Activated CD8-positive, alpha-beta memory T cell treated with anti-CD3 and anti-CD28 coated beads, Interleukin-2, amount 10 ng/mL, durations not matched to agents 7 days and 5 days (primary cell): ENCODE measurements at places on chromosomes 1 and 21.

DNA sequence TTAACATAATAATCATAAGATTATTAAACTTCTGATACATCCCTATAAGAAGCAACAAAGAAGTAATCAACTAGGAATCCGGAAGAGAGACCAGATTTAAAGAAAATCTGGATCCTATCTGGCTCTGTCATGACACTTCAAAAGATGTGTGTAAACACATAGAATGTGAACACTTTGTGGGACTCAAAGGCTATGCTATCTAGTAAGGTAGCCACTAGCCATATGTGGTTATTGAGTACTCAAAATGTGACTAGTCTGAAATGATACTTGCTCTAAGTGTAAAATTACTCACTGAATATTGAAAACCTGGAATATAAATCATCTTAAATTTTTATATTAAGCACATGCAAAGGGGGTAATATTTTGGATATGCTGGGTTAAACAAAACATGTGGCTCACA is 8.7 kb downstream of the FUBP1 start:
- DNase-seq, result no peak

GRCh38 chr1:241636291-241636690 is 3.9 kb downstream of the CHML start:
- DNase-seq, result no peak

- no peak for DNase-seq
These were observed 7.1 kb downstream of the GLIS1 start for GRCh38 chr1:53731779-53732305.

- DNase-seq, result no peak
These were observed 529 bp upstream of the MARCKSL1 start for GRCh38 chr1:32336591-32336932.

GRCh38 chr1:54372978-54373377 is 33.2 kb downstream of the SSBP3 start:
- DNase-seq, result no peak

DNA sequence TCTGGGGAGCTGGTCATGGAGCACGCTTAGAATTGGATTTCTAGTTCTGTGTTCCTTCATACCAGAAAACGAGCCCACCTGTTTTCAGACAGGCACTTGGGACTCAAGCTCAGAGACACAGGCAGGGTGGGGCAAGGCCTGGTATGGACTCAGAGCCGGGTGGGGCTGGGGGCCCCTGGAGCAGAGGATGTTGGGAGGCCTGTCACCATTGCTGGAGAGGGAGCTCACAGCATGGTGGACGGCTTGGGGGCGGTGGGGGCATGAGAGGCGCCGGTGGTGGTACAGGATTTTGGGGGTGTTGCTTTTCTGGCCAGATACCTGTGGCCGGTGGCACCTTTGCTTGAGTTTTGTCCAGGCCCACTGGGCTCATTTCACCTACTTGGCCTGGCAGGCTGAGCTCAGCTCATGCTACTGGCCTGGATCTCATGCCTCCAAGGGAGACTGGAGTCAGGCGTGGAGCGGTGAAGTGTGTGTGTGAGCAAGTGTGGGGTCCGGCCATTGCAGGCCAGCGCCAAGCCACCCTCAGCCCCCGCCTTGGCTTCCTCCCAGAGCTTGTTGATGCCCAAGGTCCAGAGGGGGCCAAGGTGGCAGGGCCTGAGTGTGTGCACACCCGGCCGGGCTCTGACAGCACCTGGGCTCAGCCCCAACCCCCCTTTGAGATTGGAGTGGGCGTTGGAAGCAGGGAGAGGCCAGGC is 8.7 kb downstream of the SLX9 start:
- no peak for DNase-seq

DNA sequence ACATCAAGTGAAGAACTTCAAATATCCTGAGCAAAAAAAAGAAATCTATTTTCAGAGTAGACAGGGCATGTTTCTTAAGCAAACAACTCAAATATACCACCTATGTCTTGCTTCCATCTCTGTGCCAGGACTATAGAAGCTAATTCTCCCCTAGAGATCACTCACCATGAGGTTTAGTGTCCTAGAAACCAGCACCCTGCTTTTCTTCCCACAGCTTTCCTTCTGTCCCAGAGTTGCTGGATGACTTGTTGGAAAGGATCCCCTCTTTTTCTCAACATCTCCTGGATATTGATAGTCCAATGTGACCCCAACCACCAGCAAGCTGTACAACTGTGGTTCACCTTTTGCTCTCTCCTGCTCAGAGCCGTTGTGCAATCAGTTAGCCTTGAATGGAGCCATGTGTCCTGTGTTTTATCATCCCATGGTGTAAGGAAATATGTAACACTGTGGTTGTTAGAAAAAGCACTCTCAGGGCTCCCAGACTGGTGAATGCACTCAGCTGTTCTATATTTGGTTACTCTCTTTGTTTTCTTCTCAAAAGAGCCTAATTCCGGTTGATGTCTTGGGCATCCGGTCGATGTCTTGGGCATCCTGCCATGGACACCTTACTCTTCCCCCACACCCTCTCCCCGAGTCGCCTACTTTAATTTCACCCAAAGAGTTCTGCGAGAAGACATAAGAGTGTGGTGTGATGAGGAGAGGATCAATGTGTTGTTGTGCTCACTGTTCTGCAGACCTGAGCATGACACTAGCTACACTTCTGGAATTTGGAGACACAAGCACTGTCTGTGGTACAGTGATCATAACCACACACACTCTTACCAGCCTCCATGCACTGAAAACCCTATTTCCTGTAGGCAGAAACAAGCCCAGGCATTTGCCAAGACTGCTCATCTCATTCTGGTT is 1.7 kb downstream of the TNFSF4 start:
- DNase-seq, result peak; percentile 57

- no peak for DNase-seq
These were observed 6.0 kb downstream of the FNBP1L start for GRCh38 chr1:93453911-93454310.

- DNase-seq, result no peak
These were observed 114.8 kb downstream of the HMCN1 start for GRCh38 chr1:185849014-185849413.

DNA sequence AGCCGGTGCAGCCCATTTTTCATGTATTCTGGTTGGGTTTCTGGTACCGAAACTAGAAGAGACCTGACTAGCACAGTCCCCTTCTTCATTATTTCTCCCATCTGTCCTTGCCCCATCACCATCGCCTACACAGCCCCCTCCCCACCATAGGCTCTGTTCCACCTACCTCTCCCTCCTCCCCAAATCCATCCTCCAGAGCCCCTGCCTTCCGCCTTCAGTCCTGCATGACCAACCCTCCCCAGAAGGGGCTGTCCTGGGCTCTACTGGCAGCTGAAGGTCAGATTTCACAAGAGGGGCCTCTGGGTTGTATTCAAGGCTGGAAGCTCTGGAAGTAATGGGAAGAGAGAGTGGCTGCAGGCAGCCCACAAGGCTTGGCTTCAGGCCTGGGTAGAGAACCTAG is 55.2 kb downstream of the SDC3 start:
- DNase-seq, result no peak

DNA sequence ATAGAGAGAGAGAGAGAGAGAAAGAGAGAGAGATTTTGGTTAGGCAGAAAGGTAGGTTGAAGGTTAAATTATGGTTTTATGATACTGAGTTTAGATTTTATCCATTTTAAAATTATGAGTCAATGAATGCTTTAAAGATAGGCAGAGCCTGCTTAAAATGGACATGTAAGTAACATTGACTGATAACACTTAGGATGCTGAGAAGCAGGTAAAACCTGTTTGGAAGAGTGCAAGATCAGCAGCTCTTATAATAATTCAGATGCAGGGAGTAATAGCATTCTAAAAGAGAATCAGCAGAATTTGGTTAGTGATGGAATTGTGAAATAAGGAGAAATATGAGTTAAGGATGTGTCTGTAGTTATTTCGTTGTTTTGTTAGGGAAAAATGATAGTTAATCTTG is 446.6 kb downstream of the PLA2G4A start:
- DNase-seq, result no peak

GRCh38 chr1:234853906-234854644 is 244.1 kb upstream of the IRF2BP2 start:
- no peak for DNase-seq

DNA sequence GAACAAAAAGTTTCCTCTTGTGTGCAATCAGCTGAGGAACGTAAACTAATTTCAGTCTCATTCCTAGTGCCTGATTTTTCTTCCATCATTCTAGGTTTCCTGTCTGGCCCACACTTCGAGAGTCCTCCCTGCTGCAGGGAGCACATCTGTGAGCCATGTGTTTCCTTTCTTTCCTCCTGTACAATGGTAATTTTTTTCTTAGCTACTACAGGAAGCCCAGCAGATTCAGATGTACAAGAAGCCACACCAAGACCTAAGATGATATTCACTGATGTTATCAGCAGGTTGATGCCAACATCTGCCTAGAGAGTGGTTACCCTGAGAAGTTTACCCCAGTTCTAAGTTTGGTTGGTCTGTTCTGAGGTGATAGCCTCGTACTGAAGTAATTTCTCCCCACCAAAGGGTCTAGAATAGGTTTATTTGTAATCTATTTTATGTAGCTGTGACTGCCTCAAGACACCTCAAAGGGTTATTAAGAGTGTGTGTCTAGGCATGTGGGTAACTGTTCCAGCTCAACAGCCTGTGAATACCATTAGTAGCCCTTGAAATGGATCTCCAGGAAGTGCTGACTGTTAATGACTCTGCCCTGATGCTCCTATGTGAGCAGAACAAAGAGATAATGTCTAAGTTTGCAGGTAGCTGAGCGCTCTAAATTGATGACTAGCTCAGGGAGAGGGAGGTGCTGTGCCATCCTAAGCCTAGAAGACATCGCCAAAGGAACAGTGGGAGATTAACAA is 31.7 kb upstream of the CLDN14 start:
- no peak for DNase-seq

DNA sequence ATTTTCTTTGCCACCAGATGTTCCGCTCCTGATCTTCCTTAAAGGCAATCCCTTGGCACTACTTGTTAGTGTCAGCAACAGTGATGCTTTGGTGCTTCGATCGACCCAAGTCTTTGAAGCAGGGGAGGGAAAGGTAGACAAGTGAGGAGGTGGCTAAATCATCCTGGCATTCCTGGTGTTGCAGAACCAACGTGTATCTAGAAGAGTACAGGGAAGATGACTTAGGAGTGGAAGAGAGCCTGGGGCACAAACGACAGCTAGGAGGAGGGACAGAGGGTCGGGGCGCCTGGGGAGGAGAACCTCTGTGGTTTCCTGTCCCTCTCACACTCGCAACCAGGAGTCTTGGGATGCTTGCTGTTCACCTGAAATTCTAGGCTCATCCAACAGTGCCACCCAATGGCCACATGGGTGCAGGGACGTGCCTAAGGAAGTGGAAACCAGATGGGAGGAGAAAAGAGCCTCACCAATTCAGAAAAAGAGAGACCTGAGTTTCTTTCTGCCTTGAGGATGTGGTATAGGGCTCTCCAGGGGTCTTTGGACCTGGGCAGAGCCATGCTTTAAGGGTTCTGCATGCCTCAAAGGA is 9.5 kb upstream of the KCNA2 start:
- DNase-seq, result peak; percentile 81

DNA sequence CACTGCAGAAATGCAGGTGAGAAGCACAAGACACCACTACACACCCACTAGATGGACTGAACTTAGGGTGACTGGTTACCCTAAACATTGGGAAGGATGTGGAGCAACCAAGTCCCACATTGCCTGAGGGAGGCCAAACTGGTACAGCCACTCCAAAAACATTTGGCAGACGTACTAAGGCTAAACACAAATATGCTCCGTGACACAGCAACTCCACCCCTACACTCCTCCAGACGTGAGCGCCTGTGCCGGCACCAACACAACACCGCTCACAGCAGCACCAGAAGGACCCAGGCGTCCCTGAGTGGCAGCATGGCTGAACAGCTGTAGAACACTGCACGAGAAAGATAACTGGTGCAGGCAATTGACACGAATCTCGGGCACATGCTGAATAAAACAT is 14.7 kb downstream of the PTTG1IP start:
- no peak for DNase-seq

- no peak for DNase-seq
These were observed 152.3 kb downstream of the FCRL5 start for GRCh38 chr1:157399984-157400382.

DNA sequence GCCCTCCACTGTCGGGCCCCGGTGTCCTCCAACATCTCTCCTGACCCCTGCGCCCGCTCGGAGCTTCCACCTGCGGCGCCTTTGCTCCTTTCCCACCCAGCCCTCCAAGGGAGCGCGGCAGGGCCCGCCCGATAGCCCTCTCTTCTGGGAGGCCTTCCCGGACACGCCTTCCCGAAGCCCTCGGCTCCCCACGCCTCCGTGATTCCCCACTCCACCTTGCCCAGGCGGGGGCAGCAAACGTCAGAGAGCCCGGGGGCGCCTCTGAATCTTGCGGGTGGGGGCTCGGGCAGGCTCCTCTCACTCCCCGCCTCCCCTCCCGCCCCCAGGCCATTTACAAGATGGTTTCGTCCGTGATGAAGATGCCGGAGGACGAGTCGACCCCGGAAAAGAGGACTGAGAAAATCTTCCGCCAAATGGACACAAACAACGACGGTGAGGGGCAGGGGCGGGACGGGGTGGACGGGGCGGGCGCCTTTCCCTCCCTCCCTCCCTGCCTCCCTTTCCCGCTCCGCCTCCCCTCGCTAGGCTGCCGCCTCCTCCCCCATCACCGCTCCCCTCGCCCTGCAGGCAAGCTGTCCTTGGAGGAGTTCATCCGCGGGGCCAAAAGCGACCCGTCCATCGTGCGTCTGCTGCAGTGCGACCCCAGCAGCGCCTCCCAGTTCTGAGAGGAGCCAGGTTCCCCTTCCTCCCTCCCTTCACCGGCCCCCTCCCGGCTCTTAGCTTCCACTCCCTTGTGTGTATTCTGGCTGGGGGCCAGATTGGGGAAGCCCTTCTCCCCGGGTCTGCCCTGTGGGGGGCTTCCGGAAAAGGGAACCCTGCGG is 7.1 kb downstream of the HPCA start:
- DNase-seq, result peak; percentile 40

- DNase-seq, result no peak
These were observed 41.2 kb downstream of the ZBTB8OS start for GRCh38 chr1:32609180-32609579.

GRCh38 chr1:101144671-101145448 is 92.0 kb upstream of the S1PR1 start:
- no peak for DNase-seq

DNA sequence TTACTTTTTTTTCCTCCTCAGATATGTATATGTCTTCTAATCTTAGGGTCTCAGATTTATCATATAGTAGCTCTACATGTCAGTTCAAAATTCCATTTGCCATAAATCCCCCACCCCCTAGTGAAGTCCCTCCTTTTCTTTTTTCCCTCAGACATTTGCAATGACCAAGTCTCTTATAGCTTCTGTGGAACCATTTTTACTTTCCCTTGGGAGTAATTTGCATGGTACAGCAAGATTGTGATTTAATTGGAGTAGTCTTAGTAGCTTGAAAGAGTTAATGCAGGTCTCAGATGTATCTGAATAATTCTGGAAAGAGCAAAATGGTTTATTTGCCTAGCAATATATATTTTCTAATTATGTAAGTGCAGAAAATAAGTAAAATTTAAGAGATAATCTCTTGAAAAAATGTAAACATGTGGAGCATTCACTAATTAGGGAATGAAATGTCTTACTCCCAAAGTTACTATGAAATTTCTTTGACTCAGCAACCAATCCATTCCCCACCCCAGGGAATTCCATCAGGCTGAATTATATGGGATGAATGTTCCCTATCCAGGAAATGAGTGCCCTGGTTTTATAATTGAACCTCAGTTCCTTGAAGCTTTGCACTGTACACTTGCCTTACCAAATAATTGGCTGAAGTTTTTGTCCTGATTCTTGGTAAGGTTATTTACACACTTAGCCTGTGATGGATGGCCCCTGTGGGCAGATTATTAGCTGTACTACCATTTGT is 267.0 kb downstream of the DNM3 start:
- no peak for DNase-seq
